ENCODE measurements at places on chromosomes 7 and 10.

GRCh38 chr10:35639021-35639727 lies 2.9 kb downstream of the FZD8 start:
- no peak for DNase-seq

- DNase-seq = no peak
Observed at GRCh38 chr7:91784469-91784868, 96.0 kb downstream of the MTERF1 start.

GRCh38 chr10:98170249-98171117 lies 36.0 kb downstream of the R3HCC1L start:
- peak; percentile 22 for DNase-seq

DNA sequence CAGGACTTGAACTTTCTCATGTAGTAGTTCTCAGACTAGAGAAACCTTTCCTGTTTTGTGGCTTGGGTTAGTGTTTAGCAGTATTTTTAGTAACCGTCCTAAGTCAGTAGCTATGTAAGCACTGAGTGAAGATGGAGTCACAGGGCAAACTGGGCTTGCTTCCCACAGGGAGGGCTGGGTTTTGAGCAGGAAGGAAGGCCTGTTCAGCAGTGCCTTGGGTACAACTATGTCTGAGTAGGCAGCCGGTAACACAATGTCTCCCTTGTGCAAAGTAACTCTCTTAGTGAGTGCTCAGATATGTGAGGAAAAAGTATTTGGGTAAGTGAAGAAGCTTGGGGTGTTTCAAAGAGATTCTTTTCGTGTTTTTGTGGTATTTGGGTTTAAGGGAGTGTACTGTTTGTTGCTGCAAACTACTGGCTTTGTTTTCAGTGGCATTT lies 96.4 kb downstream of the CCSER2 start:
- peak; percentile 8 for DNase-seq

DNA sequence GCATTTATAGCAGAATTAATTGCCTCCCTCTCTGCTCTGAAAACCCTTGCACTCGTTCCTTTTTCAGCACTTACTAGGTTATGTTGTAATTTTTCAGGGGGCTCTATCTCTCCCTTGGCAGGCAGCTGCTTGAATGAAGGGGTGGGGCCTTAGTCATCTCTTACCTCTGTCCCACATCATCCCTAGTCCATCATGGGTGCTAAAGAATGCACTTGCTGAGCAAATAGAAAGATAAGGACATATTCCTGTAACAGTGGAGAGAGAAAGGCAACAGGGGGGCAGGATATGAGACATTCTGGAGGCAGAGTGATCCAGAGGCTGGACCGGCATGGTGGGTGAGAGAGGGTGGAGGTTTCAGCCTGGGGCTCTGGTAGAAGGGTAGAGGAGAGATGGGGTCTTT lies 60.0 kb downstream of the MINDY4 start:
- no peak for DNase-seq

GRCh38 chr10:69389827-69390490 lies 26.8 kb downstream of the TACR2 start:
- DNase-seq = no peak

- no peak for DNase-seq
Observed at GRCh38 chr10:35579726-35580422, 25.3 kb upstream of the GJD4 start.

GRCh38 chr7:121449735-121450240 lies 53.7 kb upstream of the FAM3C start:
- no peak for DNase-seq

DNA sequence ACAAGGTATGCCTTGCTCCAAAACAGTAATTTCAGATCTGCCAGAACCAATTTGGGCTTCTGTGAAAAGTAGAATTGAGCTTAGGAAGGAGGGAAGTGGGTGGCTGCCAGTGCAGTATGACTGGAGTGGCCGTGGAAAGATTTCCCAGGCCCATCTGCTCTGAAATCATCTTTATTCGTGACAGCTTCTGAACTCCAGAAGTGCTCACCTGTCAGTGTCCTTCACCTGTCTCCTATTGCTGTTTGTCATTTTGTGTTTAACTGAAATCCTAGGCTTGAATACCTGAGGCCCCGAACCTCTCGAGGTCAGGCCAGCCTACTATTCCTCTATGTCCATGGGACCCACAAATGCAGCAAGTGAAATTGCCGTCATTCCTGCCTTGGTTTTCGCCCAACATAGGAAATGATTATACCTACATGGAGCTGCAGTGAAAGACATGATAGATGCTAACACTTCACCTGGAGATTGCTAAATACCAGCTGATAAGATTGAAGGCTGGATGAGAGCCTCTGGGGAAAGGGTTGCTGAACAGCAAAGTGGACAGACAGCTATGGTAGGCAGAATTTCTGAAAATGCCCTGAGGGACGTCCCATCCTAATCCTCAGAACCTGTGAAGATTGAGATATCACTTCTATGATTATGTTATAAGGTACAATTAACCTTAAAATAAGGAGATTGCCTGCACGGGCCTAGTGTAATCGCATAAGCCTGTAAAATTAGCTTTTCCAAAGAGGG lies 82.1 kb downstream of the C1GALT1 start:
- no peak for DNase-seq

DNA sequence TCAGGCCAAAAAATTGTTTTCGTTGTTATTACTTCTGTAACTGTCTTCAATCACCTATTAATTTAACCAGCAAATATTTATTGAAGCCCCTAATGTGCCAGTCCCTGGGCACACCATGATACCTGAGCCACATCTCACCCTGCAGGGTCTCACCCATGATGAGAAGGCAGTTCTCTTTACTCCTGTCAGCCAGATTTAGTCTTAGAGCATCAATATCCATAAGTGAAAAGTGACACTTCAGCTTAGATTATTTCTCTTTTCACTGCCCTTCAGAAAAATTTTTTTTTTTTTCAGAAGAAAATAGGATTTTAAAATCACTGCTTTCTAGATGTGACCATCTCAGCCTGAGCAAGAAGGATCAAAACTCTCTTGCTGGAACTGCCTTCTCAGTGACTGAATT lies 258.6 kb upstream of the NFE2L3 start:
- DNase-seq = no peak

DNA sequence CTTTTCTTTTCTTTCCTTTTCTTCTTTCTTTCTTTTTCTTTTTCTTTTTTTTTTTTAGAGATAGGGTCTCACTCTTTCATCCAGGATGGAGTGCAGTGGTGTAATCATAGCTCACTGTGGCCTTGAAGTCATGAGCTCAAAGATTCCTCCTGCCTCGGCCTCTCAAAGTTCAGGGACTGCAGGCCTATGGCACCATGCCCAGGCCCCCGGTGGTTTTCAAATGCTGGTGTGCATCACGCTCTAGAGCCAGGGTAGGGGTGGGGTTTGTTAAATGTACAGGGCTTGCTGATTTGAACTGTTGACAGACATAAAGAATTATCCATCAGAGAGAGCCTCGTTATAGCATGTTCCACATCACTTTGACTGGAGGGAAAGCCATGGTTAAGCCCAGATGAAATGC lies 5.8 kb downstream of the MINDY4 start:
- DNase-seq = no peak

DNA sequence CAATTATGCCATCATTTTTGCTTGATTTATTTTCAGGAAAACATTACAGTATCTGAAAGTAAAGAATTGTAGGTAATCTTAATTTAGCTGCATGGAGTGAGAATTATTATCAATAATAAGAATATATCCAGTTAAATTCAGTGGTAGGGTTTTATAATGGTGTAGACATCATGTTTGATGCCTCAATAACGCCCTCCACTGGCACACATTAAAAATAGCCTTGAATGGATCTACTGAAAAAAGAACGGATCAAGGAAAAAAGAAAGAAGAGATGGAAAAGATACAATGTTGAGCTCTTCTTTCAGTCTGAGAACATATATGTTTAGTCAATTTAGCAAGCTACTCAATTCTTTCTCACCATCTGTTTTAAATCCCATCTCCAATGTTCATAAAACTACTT lies 319.2 kb downstream of the CDC14C start:
- DNase-seq = no peak

- no peak for DNase-seq
Observed at GRCh38 chr10:4557469-4557868, 268.5 kb upstream of the AKR1E2 start.

- DNase-seq = no peak
Observed at GRCh38 chr10:23198610-23198939, 6.5 kb downstream of the PTF1A start.

DNA sequence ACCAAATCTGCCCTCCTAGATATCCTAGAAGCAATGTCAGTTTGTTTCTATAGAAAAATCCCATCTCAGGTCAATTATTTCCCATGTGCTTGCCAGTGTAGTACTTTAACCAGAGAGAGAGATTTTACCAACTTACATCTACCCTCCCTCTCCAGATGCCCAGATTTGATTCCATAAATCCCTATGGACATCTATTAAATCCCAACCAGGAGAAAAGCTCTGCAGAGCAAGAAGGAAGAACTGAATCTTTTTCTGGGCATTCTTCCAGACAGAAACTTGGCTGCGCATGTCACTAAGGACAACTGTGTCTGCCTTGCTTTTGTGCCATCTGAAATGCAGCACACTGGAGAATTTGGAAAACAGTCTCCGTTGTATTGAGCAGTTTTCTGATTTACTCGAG lies 597.6 kb downstream of the SORCS1 start:
- DNase-seq = no peak
